ENCODE measurements at places on chromosomes 16 and 17.

GRCh38 chr17:1090465-1091189 is 89.2 kb downstream of the ABR start:
- DNase-seq, result no peak

DNA sequence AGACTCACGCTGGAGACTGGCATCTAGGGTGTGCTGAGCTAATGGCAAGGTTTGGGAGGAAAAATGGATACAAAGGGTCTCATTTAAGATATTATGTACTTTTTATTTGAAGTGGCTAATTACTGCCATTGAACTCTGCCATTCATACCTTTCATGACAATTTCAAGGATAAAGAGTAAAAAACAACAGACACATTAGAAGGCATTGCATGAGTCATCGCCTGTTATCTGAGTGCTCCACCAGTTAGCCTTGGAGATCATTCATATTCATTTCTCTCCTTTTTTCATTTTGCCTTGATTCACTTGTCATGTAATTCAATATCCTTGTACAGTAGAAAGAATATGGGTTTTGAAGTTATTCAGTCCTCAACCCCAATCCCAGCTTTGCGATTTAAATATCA is 109.5 kb downstream of the CDH8 start:
- no peak for DNase-seq

GRCh38 chr16:14011846-14012245 is 59.3 kb upstream of the MRTFB start:
- DNase-seq, result no peak

DNA sequence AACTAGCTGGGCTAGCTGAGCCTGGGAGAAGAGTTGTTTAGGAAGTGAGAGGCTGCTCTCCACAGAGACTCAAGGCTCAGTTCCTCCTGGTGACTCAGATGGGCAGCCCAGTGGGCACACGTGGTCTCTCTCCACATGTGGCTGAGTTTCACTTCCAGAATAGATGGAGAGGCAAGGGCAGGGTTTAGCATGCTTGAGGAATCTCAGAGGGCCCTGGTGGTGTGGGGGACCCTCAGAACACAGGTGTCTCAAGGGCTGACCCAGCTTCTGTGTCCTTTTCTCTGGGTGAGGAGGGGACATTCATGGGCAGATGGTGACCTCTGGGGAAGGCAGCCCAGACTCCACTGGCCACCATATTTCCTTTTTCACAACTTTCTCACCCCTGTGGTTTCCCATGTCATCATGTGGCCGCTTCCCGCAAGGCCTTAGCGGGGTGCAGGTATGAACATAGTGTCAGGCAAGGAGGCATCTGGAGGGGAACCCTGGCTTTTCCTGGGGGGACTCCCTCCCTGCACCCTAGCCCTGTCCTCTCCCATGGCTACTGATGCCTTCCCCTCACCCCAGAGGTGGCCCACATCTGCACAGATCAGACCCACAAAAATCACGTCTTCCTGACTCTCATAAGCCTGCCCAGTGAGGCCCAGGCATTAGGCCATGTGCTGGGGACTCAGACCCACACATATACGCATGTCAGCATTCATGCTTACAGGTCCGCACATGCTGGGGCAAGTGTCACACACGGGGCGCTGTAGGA is 3.3 kb downstream of the GRN start:
- DNase-seq, result peak; percentile 75

GRCh38 chr17:50424996-50425681 is 879 bp upstream of the ACSF2 start:
- DNase-seq, result no peak

- DNase-seq, result no peak
Observed at GRCh38 chr16:88779406-88780141, 5.4 kb downstream of the PIEZO1 start.

GRCh38 chr17:68800751-68801150 is 154.4 kb downstream of the ABCA8 start:
- DNase-seq, result no peak

DNA sequence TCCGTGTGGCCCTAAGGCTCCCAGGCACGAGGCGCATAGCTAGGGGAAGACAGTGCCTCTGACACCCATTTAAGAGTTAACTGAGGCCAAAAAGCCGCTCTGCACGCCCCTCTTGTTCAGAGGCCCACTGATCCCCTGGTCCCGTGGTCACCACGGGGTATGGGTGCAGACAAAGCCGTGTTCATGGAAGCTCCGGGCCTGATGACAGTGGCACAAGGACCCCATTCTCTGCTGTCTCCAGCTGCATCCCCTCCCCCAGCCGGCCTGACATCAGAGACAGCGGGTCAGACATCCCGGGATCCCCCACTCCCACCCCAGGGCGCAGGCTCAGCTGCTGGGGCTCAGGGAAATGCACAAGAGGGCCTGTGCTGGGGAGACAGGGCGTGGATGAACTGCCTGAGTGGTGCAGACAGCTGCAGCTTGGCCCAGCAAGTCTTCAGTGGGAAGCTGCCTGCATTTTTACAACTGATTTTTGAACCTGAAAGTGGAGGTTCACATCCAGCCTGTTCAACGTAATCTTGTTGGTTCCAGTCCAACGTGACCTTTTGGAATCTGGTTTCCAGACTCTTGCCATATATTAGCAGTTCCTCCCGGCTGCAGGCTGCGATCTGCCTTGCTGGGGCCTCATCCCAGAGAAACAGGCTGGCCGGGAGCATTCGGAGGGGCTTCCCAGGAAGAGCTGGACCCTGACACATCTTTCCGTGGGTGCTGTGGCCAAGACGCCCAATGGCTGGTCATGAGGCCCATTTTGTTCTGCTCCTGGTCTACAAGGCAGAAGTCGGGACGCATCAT is 9.7 kb upstream of the BAHCC1 start:
- DNase-seq, result no peak

DNA sequence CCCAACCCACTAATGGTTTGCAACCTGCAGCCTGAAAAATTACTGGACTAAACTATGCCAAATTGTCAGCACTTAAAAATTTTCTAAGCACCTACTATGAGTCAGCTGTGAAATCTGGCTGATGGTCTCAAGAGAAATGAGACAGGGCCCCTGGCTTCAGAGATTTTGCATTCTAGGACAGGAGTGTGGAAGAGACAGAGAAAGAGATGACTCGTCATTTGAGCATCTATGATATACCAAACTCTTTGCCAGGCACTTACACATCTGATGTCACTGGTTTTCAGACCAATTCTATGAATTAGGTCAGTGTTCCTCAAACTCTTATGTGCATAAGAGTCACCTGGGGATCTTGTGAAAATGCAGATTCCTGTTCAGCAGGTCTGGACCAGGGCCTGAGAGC is 44.4 kb downstream of the CLEC19A start:
- DNase-seq, result no peak

DNA sequence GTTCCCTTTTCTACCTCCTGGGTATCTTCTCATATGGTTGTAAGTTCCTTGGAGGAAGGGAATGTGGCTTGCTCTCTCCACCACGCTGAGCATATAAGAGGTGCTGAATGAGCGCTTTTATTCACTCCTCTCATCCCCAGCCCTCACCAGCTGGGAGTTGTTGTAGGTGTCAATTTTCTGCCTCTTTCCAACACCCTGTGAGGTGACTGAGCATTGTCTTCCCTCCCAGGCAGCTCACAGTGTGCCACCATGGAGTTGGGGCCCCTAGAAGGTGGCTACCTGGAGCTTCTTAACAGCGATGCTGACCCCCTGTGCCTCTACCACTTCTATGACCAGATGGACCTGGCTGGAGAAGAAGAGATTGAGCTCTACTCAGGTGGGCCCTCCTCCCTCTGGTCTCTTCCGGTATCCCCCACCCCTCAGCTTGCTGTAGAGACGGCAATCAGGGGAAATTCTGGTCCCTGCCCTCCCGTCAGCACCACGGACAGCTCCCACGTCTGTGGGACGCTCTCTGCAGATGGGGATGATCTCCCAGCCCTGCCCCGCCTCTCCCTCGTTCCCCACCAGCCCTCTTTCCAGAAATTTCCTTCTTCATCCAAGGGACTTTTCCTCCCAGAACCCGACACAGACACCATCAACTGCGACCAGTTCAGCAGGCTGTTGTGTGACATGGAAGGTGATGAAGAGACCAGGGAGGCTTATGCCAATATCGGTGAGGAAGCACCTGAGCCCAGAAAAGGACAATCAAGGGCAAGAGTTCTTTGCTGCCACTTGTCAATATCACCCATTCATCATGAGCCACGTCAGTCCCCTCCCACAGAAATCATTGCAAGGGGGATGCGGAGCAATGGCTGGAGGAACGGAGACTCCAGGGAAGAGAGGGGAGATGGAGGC is 18.3 kb downstream of the CIITA start:
- DNase-seq, result no peak

GRCh38 chr17:27544350-27545131 is 86.4 kb upstream of the LGALS9 start:
- peak; percentile 86 for DNase-seq

- no peak for DNase-seq
Observed at GRCh38 chr17:43578404-43578698, 32.2 kb upstream of the ETV4 start.

GRCh38 chr17:49252148-49252695 is 21.6 kb upstream of the PHOSPHO1 start:
- no peak for DNase-seq

DNA sequence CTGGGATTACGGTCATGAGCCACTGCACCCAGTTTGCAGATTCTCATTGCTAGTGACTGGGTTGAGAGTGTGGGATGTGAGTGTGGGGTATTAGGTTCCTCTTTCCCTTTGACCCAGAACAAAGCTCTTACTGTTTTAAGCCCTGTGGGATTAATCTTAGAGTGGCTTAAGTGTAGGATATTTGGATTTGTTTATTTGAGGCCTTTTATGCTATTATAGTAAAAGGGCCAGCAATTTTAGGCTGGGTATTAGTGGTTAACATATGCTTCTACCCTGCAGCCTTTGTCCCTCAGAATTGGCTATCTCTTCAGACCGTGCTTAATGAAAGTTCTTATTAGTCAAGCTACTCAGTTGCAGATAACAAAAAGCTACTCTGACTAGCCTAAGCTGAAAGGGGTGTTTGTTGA is 3.2 kb downstream of the SGF29 start:
- no peak for DNase-seq

DNA sequence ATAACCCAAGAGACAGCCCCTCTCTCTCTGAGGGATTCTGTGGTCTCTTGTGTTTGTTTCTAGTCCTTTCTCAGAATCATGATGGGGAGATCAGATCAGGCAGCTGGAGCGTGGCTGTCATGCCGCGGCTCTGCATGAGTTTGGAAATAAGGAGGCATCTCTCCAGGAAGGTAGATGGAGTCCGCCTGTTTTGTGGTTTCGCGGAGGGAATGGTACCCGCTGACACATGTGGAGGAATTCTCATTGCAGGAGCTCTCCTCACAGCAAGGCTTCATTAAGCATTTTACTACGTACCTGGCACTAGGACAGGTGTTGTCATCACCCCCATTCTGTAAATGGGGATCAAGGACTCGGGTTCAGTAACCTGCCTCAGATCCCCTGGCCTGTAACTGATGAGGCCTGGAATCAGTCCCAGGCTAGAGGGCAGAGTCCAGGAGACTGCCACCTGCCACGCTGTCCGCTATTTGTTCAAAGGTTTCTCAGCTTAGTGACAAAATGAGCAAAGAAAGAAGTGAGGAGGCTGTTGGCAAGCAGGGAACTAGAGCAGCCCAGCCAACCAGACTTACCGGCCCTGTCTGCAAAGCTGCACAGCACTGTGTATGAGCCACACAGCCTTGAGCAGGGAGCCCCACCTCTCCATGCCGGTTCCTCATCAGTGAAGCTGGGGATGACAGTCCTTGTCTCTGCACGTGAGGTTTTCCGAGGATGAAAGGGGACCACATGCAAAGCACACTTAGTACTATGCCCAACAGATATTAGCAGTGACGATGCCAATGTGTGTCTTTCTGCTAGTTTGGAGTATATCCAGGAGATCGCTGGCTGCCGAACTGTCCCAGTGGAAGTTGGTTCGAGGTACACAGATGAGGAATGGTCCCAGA is 11.0 kb downstream of the KDM8 start:
- no peak for DNase-seq

DNA sequence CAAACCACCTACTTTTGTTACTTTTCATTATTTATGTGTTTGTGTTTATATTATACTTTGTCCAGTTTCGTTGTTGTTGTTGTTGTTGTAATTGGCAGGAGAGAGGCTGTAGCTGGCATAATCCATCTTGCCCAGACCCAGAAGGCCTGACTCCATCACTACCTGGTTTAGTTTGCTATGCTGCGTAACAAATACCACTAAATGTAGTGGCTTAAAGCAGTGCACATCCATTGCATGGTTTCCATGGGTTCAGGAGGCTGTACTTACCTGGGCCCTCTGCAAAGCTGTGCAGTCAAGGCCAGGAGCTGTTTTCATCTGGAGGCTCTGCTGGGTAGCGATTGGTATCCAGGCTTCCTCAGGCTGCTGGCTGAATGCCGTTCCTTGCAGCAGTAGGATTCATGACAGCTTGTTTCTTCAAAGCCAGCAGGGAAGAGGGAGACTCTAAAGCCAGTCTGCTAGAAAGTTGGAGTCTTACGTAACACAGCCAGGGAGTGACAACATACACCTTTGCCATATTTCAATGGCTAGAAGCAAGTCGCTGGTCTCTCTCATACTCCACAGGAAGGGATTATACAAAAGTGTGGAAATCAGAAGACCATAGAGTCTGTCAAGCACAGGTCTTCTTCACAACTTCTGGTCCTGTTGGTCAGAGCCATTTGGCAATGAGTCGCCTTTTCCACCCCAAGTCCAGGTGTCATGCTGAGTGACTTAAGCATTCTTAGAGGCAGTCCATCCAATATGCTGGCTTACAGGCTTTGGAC is 41.1 kb downstream of the TNRC6C start:
- DNase-seq, result no peak

GRCh38 chr16:57579361-57579665 is 36.9 kb downstream of the ADGRG5 start:
- DNase-seq, result no peak

GRCh38 chr16:49566432-49566831 is 192.8 kb downstream of the C16orf78 start:
- no peak for DNase-seq

DNA sequence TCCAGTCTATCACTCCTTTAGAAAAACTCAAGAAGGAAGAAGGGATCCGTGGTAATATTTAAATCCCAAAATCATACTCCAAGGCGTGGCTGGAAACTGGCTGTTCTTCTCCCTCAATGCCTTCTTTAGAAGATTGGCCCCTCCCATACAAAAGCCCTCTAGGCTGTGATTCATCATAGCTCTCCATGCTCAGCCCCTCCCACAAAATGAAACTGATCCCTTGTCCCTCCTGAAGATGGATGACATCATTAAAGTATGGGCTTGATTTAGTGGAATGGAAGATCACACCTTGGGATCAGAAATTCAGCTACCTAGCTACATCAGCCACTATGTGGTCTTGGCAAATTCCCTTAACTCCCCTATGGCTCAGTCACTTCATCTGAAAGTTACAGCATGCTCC is 4.1 kb downstream of the GRIN2A start:
- DNase-seq, result no peak

GRCh38 chr16:23269248-23269953 is 32.7 kb upstream of the SCNN1B start:
- DNase-seq, result no peak
